ENCODE measurements at places on chromosomes 1 and 21.

- DNase-seq: no peak
Measured at GRCh38 chr1:44610527-44611148, 63.6 kb downstream of the TMEM53 start.

DNA sequence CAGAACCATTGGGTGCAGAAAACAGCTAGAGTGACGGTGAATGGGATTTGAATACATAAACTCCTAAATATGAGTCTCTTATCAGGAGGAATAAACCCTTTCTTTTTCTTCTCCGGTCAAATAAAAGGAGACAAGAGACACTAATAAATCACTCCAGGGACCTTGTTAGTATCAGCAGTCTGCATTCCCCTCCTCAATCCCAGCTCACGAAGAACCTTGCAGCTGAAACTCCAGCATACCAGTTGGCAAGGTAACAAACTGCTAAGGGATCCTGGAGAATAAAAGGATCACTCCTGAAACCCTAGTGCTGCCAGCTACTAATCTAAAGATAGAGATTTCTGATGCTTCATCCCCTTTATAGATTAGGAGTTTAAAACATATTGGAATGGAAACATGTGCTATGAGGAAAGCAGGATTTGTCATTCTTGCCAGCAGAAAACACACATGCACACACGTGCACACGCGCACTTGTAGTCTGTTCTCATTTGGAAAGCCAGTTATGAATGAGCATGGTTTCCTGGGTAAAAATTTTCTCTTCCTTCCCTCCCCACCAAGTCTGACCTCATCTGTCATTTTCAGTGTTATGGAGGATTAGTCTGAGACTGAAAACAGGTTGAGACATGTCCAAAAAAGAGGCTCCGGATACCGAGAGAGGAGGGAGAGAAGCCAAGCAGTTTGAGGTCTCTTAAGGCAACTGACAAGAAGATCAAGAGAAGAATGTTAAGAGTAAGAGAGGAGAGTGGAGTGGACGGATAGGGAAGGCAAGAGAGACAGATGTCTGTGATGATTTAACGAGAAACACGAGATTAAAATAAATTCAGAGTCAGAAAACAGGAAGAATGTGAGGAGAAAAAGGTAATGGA lies 10.9 kb downstream of the IER5 start:
- no peak for DNase-seq

DNA sequence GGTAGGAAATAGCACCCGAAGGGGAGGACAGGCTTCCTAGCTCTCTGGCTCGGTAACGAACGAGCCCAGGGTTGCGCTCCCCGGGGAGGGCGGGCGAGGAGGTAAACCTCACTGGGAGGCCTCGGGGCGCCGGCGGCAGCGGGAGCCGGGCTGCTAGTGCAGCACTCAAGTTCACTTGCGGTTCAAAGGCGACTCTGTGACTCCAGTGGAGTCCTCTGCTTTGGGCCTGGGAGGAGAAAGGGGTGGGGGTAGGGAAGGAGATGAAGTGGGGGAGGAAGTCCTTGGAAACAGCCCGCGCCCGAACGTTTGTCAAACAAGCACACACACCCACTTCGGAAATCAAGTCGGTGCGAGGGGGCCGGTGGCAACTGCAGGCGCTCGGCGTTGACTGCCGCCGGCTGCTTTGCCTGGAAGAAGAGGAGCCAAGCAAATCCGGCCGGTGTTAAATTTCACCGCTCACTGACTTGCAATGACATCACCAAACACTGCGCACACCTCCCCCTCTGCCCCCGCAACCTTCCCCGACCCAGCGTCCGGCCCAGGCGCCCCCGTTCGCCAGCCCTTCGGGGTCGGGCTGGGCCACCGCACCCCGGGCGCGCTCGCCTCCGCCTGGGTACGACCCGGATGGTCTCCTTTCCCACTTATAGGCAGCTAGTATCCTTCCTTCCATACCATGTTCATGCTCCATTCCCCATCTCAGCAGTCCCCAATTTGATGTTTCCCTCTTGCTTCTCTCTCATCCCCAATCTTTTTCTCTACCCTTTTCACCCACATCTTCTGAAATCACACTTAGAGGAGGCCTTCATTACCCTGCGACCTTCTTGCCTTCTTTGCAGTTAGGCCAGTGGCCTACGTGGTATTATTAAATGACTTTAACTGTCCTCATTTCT lies at the start of gene COL24A1:
COL24A1 (minus strand) TSS at position 207 of the 890 bp plus-strand sequence. CDS start 376 bp downstream, outside the sequence.
- no peak for DNase-seq

- DNase-seq: no peak
Measured at GRCh38 chr1:230220478-230220877, 153.4 kb downstream of the GALNT2 start.

DNA sequence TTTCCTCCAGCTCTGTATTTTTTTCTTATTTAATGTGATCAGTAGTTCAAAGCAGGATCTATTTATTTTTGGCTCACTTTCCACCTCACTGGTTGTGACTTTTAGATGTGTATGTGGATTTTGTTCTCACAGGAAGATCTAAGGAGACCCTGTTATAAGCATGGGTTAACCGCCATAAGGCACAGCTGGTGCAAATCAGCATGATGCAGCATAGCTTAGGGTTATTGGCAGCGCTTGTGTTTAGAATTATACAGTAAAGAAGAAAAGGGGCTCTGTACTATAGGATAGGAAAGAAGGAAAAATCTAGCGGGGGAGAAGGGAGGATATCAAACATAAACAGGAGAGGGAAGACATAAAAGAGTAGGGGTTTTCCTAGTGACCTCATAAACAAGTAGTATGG lies 26.9 kb upstream of the RGL1 start:
- DNase-seq: no peak

DNA sequence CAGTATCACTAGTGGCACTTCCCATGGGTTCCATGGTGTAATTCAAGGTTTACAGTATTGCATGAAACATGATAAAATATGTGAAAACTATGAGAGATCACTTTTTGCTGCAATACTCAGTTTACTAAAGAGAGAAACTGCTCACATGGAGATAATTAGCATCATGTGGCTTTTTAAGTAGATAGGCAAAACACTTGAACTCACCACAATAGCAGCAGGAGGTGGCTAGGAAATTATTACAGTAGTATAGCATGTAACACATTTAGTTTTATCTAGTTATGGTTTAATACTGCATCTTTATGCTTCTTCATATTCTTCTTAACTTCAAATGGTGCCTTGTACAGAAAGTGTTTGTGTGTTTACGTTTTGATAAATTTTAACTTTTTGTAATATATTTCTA lies 698.5 kb upstream of the BRINP3 start:
- no peak for DNase-seq

GRCh38 chr1:19774180-19774785 lies 25.4 kb downstream of the TMCO4 start:
- DNase-seq: no peak

DNA sequence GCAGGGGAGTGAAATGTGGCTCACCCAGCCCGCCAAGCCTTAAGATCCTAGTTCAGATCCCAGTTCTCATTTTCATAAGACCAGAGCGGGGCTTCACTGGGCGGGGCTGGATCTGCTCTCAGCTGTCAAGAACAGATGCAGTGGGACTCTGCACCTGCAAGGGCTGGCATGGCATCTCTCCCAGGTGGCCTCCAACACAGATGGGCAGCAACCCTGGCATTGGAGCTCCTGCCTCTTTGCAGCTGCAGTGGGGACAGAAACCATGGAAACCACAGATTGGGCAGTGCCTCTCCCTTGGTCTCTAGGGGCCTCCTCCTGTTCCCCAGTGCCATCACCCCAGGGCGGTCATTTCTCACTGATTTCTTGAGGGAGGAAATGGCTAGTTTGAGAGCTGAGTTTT lies 267.7 kb downstream of the PRDM2 start:
- no peak for DNase-seq

- DNase-seq: peak; percentile 8
Measured at GRCh38 chr1:7842517-7842916, 10.3 kb downstream of the UTS2 start.

- DNase-seq: peak; percentile 88
Measured at GRCh38 chr1:51729156-51729823, 112.4 kb downstream of the OSBPL9 start.

DNA sequence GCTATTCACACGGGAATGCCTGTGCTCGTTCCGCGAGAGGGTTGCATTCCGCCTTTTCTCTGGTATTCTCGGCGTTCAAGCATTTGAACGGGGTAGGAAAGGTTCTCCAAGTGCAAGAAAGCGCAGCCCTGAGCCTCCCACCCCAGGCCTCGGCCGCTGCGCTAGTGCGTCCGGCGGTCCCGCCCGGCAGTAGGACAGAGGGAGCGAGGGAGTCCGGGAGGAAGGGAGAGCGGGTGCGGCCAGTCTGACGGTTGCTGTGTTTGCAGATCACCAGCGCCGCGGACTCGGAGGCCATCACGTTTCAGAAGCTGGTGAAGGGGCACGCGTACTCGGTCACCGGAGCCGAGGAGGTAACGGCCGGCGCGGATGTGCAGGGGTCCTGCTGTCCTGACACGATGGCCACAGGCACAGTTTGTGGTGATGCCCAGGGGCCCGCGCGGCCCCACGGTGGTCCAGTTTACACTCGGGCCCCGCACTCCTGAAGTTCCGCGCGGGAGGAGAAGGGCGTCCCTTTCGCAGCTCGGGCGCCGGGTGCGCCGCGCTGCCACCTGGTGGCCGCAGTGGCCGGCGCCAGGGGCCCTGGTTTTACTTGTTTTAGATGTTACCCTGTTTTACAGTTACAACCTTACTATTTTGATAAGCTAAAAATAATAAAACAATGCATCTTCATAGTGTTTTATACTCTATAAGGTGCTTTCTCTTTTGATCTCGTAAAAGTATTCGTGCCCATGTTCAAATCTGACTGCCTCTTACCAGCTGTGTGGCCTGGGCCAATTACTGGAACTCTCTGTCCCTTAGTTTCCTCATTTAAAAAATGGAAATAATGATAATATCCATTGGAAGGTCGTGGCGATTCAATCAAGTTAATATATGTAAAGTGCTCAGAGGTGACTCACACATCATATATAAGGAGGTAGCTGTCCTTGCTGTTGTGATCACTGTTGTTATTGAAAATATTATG lies 36.7 kb downstream of the CAPN2 start:
- DNase-seq: peak; percentile 30

DNA sequence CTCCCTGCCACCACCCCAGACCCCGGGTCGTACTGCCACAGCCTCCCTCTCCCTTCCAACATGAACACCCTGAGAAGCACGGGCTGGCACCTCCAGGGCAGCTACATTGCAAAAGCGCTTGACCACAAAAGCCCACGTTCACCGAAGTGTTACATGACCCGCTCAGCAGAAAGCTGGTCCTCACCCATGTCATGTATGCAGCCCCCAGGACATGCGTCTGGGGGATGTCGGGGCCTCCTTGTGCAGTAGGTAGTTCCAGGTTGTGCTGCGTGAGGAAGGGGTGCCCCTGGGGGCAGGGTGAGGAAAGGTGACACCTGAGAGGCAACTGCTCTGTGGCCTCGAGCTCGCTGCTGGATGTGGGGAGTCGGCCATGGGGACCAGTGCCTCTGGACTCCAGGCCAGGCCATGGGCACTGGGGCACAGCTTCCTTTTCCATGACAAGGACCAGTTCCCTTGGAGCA lies 102.0 kb upstream of the C1orf174 start:
- no peak for DNase-seq

DNA sequence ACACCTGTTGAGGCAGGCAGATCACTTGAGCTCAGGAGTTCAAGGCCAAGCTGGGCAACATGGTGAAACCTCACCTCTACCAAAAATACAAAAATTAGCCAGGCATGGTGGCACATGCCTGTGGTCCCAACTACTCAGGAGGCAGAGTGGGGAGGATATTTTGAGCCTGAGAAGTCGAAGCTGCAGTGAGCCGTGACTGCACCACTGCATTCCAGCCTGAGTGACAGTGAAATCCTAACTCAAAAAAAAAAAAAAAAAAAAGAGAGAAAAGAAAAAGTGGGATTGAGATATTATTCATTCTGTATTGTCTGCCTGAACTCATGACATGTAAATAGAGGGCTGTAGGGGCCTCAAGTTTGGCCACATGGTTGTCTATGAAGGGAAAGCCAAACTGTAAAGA lies 37.3 kb downstream of the WNT2B start:
- no peak for DNase-seq

- DNase-seq: no peak
Measured at GRCh38 chr1:233647073-233647472, 33.2 kb downstream of the KCNK1 start.

- DNase-seq: no peak
Measured at GRCh38 chr1:85259912-85260274, 431 bp upstream of the C1orf52 start.

GRCh38 chr21:38787461-38788274 lies 18.1 kb upstream of the ETS2 start:
- DNase-seq: no peak

- no peak for DNase-seq
Measured at GRCh38 chr1:151705753-151706463, 10.7 kb downstream of the CELF3 start.

GRCh38 chr1:98045211-98045766 lies 124.5 kb upstream of the DPYD start:
- no peak for DNase-seq

DNA sequence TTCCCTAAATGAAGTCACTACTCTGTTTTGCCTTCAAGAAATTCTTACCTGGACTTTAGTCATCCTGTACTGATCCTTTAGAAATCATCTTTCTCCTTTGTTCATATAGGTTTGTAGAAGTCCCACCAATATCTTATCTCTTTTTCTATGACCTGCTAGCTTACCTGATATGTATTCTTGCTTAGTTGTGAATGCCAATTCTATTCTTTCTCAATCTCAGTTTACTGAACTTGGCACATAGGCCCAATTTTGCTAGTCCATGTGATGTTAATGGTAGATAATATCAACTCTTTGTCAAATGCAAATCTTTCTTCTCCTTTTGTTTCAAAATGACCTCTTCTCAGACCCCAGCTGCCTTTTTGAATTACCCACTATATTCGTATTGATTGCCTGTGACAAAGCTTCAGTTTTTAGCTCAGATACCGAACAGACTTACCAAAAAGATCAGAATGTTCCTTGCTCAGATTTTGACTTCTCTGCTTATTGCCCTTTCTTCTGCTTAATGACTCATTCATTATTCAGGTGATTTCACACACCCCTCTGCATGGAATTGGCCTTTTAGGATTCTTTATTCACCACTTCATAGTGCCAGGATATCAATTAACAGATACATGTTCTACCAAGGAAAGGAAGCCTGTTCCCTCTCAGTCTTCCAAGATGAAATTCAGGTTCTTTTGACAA lies 20.6 kb downstream of the IPO9 start:
- no peak for DNase-seq

- DNase-seq: no peak
Measured at GRCh38 chr1:59561796-59562195, 253.0 kb upstream of the HOOK1 start.

DNA sequence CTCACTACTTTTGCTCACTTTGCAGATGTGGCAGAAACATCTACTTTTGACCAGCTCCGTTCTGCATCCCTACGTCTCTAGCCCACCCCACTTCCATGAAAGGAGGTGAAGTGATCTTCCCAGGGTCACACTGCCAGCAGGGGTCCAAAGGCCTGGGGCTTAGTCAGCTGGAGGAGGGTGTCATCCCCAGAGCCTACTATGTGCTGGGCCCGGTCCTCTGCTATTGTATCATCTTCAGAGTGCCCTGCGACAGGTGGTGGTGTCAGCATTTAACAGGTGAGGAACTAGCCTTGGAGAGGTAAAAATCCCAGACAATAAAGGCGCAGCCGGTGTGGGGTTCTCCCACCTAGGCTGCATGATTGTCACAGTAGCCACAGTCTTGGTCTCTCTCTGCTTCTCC lies 5.6 kb upstream of the BSND start:
- DNase-seq: no peak
